Keratinocyte (primary cell): ENCODE measurements at places on chromosomes 5 and 9. TPM values are rescaled to one million over a fixed set of nuclear protein-coding genes. Genes with fewer than 3 reads are reported as not detected.

DNA sequence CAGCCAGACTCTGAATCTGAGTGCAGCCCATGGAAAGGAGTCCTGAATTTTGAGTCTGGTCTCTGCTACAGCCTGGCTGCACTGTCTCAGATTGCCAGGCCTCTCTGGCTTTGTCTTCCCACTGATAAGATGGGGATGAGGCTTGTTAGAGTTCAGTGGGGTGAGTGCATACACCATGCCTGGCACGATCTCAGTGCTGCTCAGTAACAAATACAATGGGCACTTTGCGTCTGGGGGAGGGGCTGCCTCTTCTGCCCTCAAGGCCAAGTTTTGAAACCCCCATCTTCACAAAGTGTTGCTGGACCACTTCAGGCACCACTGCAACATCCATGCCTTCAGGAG, 49.0 kb downstream of the PPARGC1B start:
- DNase-seq, result no peak
- no peaks in the 10 kb centered on the region for H3K36me3 ChIP-seq
- H3K27ac ChIP-seq, result no peak overlapping the region
- H3K4me3 ChIP-seq, result no peak overlapping the region

DNA sequence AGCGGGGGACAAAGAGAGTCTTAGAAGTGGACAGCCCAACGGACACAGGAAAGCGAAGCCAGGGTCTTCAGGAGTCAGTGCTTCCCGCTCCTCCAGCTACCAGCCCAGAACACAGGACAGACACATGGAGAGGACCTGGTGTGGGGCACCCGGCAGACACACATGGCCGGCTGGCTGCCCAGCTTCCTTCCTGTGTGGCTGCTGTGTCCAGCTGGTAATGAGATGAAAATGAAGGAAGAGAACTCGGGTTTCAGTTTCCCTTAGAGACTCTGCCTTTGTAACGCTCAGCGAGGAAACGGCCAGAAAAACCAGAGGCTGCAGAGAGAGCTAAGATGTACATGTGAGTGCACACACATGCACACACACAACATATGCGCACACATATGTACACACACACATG, 87.5 kb downstream of the SECISBP2 start:
- no peaks in the 10 kb centered on the region for H3K36me3 ChIP-seq
- DNase-seq, result no peak
- no peak overlapping the region for H3K4me3 ChIP-seq

GRCh38 chr9:89122949-89123348, 55.7 kb downstream of the SHC3 start:
- H3K27ac ChIP-seq, result no peak overlapping the region
- H3K27me3 ChIP-seq, result no peaks in the 10 kb centered on the region
- no peak overlapping the region for H3K4me3 ChIP-seq
- no peaks in the 10 kb centered on the region for H3K36me3 ChIP-seq

DNA sequence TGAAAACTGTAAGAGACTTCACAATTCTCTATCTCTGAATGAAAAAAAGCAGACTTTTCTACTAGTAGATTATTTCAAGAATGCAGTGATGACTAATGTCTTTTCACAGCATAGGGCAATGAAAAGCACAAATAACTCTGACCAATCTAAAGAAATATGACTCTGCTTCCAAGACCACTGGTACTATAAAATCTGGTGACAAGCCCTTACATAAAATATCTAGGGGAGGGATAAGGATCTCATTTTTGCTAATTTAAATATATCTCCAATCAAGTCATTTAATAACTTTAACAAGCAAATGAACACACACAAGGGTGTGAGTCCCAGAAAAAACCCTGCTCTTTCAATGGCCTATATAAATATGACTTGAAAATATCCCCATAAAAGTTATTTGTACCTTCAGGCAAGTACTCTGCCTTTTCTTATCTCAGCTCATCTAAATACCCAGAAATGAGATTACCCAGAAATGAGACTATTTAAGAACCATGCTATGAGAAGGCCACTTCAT, 105.2 kb downstream of the GNAQ start:
- peaks cover 48% of the 10 kb centered on the region for H3K4me1 ChIP-seq
- no peak overlapping the region for H3K4me3 ChIP-seq
- H3K36me3 ChIP-seq, result no peaks in the 10 kb centered on the region
- no peaks in the 10 kb centered on the region for H3K27me3 ChIP-seq

The CETN3 gene
- polyA plus RNA-seq, result 8.4 to 31.2 TPM (median 10.8 TPM) in 3 replicates
